Fibroblast of skin of right biceps (primary cell): ENCODE measurements at places on chromosomes 7 and 10.

GRCh38 chr10:79937701-79938151, 11.2 kb downstream of the SFTPD start:
- no peak for DNase-seq

DNA sequence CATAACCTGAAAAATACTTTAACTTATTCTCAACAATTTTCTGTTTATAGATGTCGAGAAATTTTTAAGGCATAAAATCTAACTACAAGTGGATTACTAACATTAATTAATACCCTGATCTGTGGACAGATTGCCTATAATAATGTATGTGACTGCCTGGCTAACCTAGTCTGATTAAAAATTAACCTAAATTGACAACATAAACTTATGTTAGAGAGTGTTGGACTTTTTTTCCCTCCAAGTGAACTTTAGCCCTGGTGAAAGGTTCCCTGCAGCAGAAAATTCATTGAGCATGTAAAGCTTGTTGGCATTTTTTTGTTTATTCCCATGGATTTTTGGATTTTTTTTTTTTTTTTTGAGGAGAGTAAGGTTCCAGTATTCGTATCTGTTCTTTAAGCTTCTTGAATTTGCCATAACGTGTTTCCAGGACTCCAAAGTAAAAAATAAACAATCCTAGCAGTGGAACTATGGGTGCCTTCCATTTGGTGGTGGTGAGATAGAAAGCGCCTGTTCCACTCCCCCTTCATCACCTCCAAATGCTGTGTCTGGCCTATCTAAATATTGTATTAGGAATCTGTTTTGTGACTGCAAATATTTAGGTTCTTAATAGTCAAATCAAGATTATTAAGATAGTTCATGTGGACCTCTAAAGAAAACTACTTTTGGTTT, 36.1 kb downstream of the NET1 start:
- DNase-seq = no peak

GRCh38 chr10:74244097-74244685, 93.2 kb downstream of the ADK start:
- DNase-seq = peak; percentile 51

- DNase-seq = peak; percentile 92
Observed at GRCh38 chr7:68433462-68434070, 1164.7 kb upstream of the AUTS2 start.

DNA sequence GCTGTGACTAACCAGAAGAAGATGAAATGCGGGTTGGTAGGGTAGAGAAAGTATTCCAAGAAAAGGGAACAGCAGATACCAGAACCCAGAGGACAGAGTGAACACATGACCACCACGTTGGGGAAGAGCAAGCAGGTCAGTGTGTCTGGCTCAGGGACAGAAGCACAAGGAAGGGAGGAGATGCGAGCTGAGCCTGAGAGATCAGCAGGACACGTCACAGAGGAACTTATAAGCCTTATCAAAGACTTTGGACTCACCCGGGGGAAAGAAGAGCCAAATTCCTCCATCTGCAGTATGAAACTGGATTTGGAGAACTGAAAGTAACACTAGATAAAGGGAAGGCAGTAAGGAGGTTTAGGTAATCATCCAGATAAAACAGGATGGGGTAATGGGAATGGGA, 232.1 kb upstream of the NPVF start:
- no peak for DNase-seq

GRCh38 chr7:47354071-47354470, 227.8 kb downstream of the TNS3 start:
- DNase-seq = no peak

DNA sequence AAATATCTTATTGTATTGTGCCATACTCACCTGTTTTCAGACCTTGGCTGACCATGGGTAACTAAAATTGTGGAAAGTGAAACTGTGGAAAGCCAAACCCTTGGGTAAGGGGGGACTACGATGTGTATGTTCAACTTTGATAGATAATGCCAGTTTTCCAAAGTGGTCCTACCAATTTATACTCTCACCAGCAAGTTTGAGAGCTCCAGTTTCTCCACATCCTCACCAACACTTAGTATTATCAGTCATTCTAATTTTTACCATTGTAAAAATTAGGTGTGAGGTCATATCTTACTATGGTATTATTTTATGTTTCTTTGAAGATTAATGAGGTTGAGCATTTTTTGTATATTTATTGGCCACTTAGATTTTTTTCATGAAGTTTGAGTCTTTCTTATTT, 346.9 kb upstream of the PODXL start:
- no peak for DNase-seq

- DNase-seq = no peak
Observed at GRCh38 chr7:44819292-44819691, 22.8 kb downstream of the PPIA start.

DNA sequence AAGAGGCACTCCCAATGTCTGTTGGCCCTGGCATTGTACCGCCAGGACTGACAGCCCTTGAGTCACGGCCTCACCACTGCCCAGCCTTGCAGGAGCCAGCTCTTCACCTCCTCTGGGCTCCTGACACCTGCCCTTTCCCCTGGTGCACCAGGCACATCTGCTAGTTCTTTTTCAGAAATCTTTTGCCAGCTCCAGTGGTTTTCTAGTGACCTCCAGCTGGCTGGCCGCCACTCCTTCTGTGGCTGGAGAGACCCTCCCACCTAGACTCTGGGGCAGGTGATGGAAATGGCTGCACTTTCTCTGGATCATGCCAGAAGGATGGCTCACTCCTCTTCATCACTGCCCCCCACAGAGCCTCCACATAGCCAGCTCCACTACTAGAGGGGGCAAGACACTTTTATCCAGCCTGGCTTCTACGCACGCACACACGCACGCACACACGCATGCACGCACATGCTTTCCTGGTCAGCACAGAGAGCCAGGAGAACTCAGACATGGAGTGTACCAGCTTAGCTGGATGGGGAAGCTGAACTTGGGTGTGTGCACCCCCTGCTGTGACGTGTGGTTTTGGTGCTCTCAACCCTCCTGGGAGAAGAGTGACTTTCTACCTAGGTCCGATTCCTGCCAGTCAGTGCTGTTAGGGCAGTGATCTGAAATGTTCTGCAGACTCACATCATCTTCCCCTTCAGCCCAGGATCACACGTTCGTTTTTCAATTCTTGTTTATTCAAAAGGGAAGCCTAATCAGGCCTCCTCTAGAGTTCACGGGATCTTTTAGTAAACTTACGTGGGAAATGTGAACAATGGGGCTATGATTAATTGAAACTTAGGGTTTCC, 222.0 kb downstream of the PRPF18 start:
- DNase-seq = peak; percentile 23

- no peak for DNase-seq
Observed at GRCh38 chr10:116082206-116082605, 190.8 kb downstream of the GFRA1 start.

GRCh38 chr7:30700941-30701340, 18.7 kb upstream of the CRHR2 start:
- no peak for DNase-seq

DNA sequence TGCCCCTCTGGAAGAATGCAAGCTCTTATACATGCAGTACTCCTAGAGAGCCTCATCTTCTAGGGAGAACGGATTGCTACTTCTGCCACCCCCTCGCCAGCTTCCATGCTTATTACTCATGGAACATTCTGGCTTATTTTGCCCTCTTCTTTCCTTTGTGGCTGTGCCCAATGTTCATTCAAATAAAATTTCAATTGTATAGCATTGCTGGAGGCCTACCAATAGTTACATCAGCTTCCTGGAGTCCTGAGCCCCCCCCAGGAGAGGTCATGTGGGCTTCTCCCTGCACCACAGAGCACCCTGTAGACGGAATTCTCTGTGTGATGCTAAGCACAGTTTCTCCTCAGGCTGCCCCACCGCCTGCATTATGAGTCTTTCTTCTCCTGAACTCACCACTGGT, 1094.0 kb downstream of the KCNMA1 start:
- peak; percentile 55 for DNase-seq

- DNase-seq = no peak
Observed at GRCh38 chr7:45138433-45139267, 18.9 kb upstream of the RAMP3 start.

DNA sequence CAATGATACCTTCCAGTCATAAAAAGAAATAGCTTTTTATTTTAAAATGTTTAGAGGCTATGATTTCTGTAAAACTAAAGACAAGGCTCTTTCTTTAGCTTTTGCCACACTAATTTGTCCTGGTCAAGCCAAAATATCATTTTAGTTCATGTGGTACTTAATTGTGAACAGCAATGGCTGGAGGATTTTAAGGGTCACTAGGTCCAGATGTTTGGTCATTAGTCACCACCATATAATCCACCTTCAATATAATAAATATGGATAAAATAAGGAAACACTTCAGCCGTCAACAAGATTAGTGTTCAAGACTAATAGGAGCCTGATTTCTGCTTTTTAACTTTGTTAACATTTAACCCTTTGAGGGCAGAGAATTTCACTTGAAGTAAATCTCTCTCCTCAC, 50.0 kb upstream of the HGF start:
- DNase-seq = no peak

DNA sequence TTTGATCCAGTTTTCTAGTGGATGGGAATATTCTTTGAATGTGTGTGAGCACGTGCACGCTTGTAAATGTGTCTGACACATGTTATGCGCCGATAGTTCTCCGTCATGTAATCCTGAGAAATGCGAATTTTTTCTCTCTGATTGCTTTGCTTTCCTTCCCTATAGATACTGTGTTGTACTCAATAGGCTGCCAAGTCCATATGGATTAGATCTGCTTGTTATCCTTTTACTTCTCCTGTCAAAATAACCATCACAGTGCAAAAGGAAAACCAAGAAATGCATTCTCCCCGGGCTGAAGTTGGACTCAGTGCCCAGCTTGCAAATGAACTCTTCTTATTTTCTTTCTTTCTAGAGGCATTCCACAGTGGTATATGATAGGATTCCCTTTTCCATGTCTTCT, 131.9 kb downstream of the KIAA1217 start:
- DNase-seq = peak; percentile 56

GRCh38 chr10:131094527-131095312, 216.8 kb downstream of the TCERG1L start:
- DNase-seq = peak; percentile 2

GRCh38 chr7:93040355-93040754, 77.4 kb downstream of the SAMD9 start:
- DNase-seq = no peak

- DNase-seq = no peak
Observed at GRCh38 chr7:134474828-134475227, 15.9 kb upstream of the AKR1B1 start.
